Stimulated activated CD8-positive, alpha-beta memory T cell treated with anti-CD3 and anti-CD28 coated beads, Interleukin-4, amount 100 ng/mL, for 1 hour (primary cell): ENCODE measurements at places on chromosomes 1 and 21.

GRCh38 chr1:173190101-173190936, 16.8 kb downstream of the TNFSF4 start:
- DNase-seq = no peak

GRCh38 chr1:33008051-33008914, 28.4 kb downstream of the AK2 start:
- no peak for DNase-seq

DNA sequence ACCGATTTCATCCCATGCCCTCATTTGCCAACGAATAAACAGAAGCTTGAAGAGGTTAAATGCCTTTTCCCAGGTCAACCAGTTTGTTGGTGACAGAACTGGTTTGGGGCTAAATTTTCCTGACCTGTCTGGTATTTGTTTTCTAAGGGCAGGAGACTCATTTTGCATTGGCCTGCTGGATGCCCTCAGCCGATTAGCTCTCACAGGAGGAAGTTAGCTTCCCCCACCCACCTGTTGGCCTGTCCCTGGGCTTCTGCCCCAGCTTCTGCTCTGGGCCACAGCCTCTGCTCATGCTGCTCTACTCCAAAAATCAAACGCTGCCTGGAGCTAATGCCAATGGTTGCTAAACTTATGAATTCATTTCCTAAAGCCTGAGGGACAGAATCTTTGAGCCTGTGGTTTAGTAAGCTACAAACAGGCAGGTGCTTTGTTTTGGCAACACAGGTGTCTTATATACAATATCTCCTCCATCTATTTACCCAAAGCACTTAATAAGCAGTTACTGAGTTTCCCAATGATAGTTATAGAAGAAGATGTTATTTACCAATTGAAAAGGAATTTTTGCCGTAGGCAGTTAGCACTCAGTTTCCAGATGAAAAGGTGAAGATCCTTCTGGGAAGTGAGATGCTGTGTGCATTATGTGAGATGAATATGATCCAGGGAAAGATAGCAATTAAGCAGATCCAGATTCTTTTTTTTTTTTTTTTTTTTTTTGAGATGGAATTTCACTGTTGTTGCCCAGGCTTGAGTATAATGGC, 82.3 kb downstream of the TM2D1 start:
- no peak for DNase-seq

DNA sequence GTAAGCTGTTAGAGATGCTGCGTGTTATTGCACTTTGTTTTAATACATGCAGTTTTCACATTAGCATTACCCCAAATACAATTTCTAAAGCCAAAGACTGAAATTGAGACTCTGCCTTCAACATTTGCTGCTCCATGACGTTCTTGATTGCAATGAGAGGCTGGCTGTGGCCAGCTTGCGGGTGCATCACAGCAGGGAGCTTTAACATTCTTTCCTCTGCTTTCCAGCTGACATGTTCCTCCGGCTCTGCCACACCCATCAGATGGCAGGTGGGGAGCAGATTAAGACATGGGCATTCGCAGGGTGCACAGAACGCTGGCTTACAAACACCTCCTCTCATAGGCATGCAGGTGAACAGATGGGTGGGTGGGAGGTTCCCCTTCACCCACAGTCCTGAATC, 314.1 kb downstream of the DISC1 start:
- no peak for DNase-seq

GRCh38 chr1:63984257-63984929, 210.6 kb downstream of the ROR1 start:
- DNase-seq = no peak

GRCh38 chr21:41631564-41632461, 123.9 kb upstream of the TMPRSS2 start:
- DNase-seq = no peak

DNA sequence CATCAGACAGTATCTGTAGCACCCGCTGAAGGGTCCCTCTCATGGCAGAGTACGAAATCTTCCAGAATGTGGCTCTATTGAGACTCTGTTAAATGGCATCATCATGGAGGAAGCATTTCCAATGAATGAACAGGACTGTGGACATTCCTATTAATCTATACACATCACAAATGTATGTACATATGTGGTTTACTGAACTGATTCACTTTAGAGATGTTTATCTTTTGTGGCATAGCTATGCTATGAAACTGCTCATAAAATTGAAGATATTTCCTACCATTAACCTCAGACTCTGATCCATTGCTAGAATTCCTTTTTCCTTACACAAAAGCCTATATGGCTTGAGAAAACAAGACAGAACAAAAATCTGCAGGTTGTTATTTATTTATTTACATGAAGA, 259.6 kb upstream of the RRP15 start:
- DNase-seq = no peak
